ENCODE measurements at places on chromosomes 5 and 9. TPM values are rescaled to one million over a fixed set of nuclear protein-coding genes. Genes with fewer than 3 reads are reported as not detected.

ANKRD31 gene
- 0.41 TPM for total RNA-seq

GRCh38 chr5:38167562-38167996, 90.8 kb upstream of the EGFLAM start:
- H3K27ac ChIP-seq = no peak overlapping the region
- H3K4me3 ChIP-seq = no peak overlapping the region
- H3K4me1 ChIP-seq = no peaks in the 10 kb centered on the region
- no peaks in the 10 kb centered on the region for H3K27me3 ChIP-seq

- H3K27ac ChIP-seq = no peak overlapping the region
- H3K4me1 ChIP-seq = no peaks in the 10 kb centered on the region
- no peaks in the 10 kb centered on the region for H3K27me3 ChIP-seq
- H3K4me3 ChIP-seq = no peak overlapping the region
- no peaks in the 10 kb centered on the region for H3K36me3 ChIP-seq
- DNase-seq = no peak
Observed at GRCh38 chr9:135901826-135902225, 5.5 kb downstream of the CAMSAP1 start.

GRCh38 chr9:98396656-98397055, 141.2 kb upstream of the TBC1D2 start:
- no peak overlapping the region for H3K4me3 ChIP-seq
- no peaks in the 10 kb centered on the region for H3K36me3 ChIP-seq
- peaks cover 2% of the 10 kb centered on the region for H3K27me3 ChIP-seq

GRCh38 chr5:95284572-95285408, at the start of gene MCTP1:
MCTP1 (minus strand) TSS chr5:95285094.
- peak within 1 kb of the TSS; percentile 45 for H3K4me3 ChIP-seq
- H3K27ac ChIP-seq = peak within 1 kb of the TSS; percentile 31
- DNase-seq = no peak
- H3K4me1 ChIP-seq = peaks cover 3% of the 10 kb centered on the region
- H3K27me3 ChIP-seq = no peaks in the 10 kb centered on the region

DNA sequence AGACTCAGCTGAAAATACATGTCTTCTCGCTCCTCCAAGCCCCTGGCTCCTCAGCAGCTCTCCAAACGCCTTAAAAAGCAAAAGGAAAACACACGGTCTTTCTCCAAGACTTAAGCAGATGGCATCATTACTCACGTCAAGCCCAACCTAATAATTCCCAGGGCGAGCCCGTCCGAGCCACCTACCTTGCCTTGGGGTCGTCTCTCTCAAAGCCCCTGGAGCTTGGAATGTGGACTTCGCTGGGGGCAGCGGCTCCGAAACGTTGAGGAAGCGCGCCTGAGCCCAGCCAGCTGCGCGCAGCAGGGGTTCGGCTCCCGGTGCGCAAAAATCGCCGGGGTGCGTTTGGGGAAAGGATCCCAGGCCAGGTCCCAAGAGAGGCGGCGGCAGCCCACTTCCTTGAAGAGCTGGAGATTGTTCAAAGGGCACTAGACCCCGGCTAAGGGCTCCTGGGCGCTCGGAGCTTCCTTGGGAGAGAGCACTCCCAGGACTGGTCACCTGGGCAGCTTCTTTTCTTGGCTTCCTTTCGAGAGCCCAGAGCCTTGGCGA, 395 bp downstream of the DRD1 start:
- no peak for DNase-seq
- H3K36me3 ChIP-seq = no peaks in the 10 kb centered on the region
- no peaks in the 10 kb centered on the region for H3K27me3 ChIP-seq
- H3K4me1 ChIP-seq = no peaks in the 10 kb centered on the region
- H3K4me3 ChIP-seq = peak overlapping the region; percentile 29

DNA sequence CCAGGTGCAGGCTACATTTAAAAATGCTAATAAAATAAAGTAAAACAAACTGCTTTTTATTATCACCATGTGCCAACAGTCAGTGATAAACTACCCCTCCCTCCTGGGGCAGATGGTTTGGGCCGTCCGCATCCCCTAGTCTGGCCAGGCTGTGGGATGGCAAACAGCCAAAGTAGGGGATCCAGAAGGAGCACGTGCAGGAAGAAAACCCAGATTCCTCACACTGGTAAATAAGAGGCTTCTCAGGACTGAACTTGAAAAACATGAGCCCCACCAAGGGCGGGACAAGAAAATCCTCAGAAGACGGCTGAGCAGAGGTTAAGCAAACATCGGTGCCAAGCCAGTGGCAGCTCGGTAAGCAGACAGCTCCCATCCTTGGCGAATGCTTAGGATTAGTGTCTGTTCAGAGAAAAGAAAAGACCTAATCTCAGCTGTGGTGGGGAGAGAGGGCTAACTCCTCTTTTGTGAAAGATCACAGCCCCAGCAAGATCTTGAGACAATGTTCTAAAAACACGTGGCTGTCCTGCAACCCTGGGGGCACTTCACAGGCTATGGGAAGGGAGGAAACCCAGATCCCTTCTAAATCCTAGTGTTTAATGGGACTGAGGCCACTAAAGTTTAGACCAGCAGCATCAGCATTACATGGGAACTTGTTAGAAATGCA, 46.5 kb upstream of the GDNF start:
- no peak overlapping the region for H3K27ac ChIP-seq
- DNase-seq = no peak
- H3K27me3 ChIP-seq = no peaks in the 10 kb centered on the region
- no peak overlapping the region for H3K4me3 ChIP-seq

DNA sequence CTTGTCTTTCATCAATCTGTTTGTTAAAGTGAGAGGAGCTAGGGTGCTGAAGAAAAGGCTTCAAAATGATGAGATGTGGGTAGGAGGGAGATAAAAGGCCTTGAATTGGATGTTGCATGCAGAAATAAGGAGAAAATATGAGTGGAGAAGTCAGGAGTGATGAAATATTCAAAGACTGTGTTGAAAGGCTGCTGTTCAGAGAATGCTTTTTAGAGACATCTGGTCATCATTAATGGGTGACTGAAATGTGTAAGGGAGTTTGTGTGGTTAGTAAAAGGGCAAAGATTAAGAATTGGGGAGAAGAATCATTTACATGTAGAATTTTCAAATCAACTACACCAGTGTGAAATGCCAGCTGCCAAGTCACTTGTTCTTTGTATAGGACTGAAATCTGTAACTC, 383.9 kb downstream of the MAT2B start:
- no peaks in the 10 kb centered on the region for H3K4me1 ChIP-seq
- DNase-seq = no peak
- H3K27me3 ChIP-seq = no peaks in the 10 kb centered on the region
- H3K27ac ChIP-seq = no peak overlapping the region
- H3K36me3 ChIP-seq = no peaks in the 10 kb centered on the region
- no peak overlapping the region for H3K4me3 ChIP-seq

DNA sequence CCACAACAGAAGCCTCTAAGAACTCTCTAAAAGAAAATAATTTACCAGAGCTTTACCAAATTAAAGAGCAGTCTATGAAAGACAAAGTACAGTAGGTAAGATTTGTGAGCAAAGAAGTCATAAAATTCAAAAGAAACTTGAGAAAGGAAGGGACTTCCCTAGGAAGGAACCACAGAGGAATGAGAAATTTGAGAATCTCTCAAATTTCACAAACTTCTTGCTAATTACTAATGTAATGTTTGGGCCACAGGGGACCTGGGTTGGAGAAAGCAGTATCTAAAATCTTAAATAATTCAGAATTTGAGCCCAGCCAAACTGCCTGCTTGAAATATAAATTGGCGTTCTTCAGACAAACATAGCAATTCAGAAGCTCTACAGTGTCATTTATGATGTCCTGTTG, 225.0 kb upstream of the PRR16 start:
- no peaks in the 10 kb centered on the region for H3K36me3 ChIP-seq
- H3K4me1 ChIP-seq = no peaks in the 10 kb centered on the region
- H3K27ac ChIP-seq = no peak overlapping the region
- H3K27me3 ChIP-seq = no peaks in the 10 kb centered on the region

DNA sequence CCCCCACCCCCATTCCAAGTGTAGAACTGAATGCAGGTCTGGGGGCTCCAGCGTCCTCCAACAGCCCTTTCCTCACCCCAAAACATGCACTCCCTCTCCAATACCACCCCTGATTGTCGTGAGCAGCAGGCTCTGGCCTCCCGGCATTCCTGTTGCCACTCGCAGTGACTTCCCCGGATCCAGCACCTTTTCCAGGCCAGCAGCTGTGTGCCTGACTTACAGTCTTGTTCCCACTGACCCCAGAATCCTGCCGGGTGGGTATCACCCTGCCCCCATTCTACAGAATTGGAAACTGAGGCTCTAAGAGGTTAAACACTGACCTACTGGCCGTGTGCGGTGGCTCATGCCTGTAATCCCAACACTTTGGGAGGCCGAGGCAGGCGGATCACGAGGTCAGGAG, 127.2 kb downstream of the OLFM1 start:
- no peaks in the 10 kb centered on the region for H3K36me3 ChIP-seq
- no peak overlapping the region for H3K4me3 ChIP-seq
- no peak for DNase-seq
- H3K4me1 ChIP-seq = no peaks in the 10 kb centered on the region
- no peak overlapping the region for H3K27ac ChIP-seq

CKMT2 gene
- 9.8 TPM for total RNA-seq

DNA sequence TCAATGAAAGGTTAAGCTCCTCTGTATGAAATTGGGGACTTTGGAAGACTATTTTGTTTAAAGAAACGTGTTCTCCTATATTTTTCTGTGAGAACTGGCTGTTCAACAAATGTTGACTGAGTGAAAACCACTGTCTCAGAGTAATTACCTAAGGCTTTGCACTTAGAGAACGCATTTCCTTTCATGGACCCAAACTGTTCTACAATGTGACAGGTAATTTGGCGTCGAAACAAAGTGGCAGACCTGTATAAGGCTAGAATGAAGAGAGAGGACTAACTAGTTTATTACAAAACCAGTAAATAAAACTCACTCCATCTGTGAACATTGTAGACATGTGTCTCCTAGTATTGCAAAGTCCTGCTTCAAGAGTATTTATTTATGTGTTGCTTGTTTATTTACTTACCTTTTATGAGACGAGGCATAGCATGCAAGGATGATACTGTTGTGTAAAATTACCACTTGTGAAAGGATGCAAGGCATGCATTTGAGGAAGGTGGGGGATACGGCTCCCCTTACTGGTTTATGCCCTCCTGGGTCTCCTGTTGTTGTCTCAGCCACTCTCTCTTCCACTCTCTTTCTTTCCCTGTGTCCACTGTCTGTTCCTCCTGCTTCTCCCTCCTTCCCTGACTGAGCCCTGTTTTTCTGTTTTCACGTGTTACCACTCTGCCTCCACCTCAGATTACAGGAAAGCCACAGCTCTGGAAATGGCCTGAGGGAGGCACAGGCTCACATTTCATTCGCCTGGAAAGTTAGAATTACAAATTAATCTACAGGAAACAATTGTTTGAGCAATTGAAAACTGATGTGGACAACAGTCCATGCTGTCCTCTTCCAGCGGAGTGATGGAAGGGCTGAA, 444.0 kb upstream of the ZNF608 start:
- no peak for DNase-seq
- no peak overlapping the region for H3K4me3 ChIP-seq
- H3K27ac ChIP-seq = no peak overlapping the region
- no peaks in the 10 kb centered on the region for H3K36me3 ChIP-seq

CDX1 gene
- not detected for total RNA-seq

PRR7 gene
- 8.7 TPM for total RNA-seq

DNA sequence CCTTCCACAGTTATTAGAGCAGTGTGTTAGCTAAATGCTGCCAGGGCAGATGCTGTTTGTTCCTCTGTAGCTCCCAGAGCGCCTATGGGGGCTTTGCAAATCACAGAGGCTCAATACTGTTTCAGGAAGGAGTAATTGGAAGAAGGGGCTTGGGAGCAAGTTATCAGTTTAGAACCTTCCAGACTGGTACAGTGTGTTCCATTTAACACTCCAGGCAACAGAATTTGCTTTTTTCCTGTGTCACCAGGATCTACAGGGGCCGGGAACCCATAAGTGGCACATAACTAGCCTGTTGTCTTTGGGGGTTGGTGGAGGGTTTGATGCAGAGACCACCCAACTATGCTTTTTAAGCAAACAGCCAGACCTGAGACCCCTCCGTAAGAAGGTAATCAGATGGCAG, 307.3 kb upstream of the KCNN2 start:
- no peaks in the 10 kb centered on the region for H3K4me1 ChIP-seq
- no peak for DNase-seq
- H3K27ac ChIP-seq = no peak overlapping the region
- no peaks in the 10 kb centered on the region for H3K36me3 ChIP-seq

GRCh38 chr9:97627624-97628023, 5.5 kb downstream of the TSTD2 start:
- DNase-seq = no peak
- no peaks in the 10 kb centered on the region for H3K27me3 ChIP-seq
- H3K27ac ChIP-seq = no peak overlapping the region
- H3K4me1 ChIP-seq = no peaks in the 10 kb centered on the region

DNA sequence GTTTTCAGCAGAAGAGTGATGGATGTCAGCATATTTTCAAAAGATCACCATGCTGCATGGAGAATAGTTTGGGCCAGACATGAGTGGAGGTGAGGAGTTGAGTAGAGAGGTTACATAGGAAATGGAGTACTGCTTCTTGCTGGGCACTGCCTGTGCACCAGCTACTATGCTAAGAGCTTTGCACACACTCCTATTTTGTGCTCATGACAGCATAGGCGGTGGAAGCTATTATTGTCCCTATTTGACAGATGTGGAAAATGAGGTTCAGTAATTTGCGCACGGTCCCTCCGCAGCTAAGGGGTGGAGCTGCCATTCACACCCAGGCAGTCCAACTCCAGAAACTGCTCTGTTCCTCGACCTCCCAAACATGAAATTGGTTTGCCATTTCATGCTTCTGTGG, 67.8 kb downstream of the ENTREP1 start:
- no peaks in the 10 kb centered on the region for H3K4me1 ChIP-seq
- DNase-seq = no peak
- H3K27ac ChIP-seq = no peak overlapping the region
- no peak overlapping the region for H3K4me3 ChIP-seq

HTR1A gene
- not detected for total RNA-seq

DNA sequence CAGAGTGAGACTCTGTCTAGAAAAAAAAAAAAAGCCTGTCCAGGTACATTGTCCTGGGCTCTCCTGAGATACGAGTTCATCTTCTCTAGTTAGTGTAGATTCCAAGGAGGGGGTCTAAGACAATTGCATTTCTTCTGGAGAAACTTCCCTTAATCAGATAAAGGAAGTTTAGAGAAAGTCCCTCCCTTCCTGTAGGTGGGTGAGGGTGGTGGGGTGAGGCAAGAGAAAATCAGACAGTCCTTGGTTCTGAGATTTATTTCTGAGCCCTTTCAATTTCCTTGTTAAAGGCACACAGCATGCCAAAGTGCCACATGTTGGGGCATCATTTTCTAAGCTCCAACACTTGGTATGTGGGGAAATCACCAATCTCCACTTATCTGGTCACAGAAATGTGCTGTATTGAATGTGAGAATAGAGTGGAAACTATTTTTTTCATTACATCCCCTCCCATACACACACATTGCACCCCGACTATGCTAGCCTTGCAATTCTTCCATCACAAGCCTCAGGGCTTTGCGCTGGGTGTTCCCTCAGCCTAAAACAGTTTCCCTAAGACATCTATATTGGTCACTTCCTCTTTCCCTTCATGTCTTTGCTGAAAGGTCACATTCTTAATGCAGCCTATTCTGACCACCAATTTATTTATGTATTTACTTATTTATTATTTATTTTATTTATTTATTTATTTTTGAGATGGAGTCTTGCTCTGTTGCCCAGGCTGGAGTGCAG, 5.1 kb upstream of the TUT7 start:
- no peak overlapping the region for H3K4me3 ChIP-seq
- DNase-seq = no peak
- H3K36me3 ChIP-seq = no peaks in the 10 kb centered on the region
- no peaks in the 10 kb centered on the region for H3K27me3 ChIP-seq
- no peak overlapping the region for H3K27ac ChIP-seq
- peaks cover 2% of the 10 kb centered on the region for H3K4me1 ChIP-seq

Measured in prostate gland (tissue), 2 donors.